Stimulated activated CD8-positive, alpha-beta memory T cell treated with anti-CD3 and anti-CD28 coated beads, Interleukin-4, amount 100 ng/mL, for 48 hours (primary cell): ENCODE measurements at places on chromosomes 12 and 14.

- no peak for DNase-seq
These were observed 3.9 kb downstream of the RNASE11 start for GRCh38 chr14:20583908-20584307.

DNA sequence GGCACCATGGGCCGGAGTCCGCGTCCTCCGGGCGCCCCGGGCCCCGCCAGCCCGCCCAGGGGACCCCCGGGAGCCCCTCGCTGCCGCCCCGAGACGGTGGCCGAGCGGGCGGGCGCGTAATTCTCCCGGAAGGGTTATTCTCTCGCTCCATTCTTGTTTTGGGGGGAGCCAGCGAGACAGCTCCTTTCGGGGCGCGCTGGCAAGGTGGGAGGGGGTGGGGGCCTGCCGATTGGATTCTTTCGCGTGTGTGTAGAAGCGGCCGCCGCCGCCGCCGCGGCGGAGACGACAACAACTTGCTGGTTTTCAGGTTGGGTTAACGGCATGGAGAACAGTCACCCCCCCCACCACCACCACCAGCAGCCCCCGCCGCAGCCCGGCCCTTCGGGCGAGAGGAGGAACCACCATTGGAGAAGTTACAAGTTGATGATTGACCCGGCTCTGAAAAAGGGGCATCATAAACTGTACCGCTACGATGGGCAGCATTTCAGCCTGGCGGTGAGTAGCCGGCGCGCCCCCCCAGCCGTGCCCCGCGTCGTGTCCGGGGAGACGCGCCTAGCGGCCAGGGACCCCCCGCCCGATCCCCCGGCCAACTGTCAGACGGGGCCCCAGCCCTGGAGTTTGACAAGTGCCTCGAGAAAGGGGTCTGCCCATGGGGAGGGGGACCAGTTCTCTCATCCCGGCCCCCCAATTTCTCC is 755 bp downstream of the SETD1B start:
- peak; percentile 63 for DNase-seq

DNA sequence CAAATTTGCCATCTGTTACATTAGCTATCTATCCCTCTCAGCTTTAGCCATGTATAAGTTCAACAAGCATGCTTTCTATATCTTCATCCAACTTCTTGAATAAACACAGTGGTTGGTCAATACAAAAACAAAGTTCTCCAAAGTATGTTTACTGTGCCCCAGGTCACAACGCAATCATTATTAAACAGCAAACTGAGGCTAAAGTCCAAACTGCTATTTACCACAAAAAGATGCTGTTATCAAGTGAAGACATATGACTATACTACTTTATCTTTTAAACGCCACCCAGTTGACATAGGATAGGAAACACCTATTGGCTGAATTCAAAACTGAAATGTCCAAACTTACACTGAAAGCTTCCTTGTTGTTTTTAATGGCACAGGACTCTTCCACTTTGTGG is 11.7 kb downstream of the ZCCHC8 start:
- DNase-seq = no peak

DNA sequence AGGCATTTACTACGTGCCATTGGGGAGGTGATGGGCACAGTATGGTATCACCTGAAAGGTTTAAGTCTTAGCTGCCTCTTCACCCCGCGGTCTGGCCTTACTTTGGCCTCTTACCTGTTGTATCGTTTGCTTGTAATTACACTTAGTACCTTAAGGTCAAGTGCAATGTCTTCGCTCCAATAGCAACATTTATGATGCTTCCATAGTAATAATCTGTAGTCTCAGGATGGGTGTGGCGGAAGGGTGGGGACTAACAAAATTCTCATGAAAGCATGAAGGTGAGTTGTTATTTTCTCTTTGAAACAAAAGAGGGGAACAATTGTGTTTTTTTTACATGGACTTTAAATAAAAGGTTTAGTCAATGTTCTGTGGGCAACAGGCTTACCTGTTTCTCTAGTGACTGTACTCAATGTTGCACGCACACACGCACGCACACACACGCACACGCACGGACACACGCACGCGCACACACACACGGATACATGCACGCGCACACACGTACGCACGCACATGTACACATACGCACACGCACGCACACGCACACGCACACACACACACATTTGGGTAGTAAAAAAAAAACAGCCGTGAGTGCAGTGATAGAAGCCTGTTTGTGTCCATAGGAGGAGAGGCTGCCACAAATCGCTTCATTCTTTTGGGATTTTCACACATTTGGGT is 91.4 kb downstream of the DNAH10 start:
- no peak for DNase-seq

- no peak for DNase-seq
These were observed 89.1 kb downstream of the LRRK2 start for GRCh38 chr12:40313928-40314327.

- no peak for DNase-seq
These were observed 412 bp upstream of the TEP1 start for GRCh38 chr14:20413744-20414082.

GRCh38 chr12:125794401-125794800 is 729.2 kb downstream of the AACS start:
- DNase-seq = no peak

GRCh38 chr12:124745891-124746570 is 117.6 kb downstream of the SCARB1 start:
- peak; percentile 30 for DNase-seq

DNA sequence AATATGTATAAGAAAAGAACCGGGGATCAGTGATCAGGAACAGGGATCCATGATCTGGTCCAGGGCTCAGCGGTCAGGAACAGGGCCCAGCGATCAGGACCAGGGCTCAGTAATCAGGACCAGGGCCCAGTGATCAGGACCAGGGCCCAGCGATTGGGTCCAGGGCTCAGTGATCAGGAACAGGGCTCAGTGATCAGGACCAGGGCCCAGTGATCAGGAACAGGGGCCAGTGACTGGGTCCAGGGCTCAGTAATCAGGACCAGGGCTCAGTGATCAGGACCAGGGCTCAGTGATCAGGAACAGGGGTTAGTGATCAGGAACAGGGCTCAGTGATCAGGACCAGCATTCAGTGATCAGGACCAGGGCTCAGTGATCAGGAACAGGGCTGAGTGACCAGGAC is 56.3 kb downstream of the TMEM121 start:
- DNase-seq = no peak

DNA sequence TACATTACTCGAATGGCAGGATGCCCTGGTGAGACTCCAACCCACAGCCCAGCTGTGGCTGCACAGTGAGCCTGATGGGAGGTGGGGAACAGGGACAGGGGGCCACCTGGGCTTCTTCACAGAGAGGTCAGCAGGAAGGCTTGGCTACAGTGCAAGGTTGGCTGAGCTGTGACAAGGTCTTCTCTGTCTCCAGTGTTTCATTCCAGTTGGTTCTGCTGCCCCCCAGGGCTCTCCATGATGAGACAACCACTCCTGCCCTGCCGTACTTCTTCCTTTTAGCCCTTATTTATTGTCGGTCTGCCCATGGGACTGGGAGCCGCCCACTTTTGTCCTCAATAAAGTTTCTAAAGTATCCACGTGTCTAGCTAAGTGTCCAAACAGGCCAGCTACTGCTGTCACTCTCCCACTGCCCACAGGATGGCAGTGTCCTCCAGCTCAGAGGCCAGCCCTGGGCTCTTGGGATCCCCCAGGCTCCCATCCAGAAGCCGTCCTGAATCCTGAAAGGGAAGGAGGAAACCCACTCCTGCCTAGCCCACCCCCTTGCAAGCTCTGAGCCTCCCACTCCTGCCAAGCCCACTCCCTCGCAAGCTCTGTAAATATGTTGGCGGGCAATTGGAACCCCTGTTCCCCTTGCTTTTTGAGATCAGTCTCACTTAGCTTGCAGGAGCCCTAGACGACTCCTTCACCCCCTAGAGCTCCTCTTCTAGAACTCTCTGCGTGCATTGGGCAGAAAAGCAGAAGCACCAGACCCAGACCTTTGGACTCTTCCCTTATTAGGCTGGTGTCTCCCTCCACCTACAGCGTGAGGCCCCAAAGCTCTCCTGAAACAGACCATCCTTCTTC is 5.4 kb downstream of the C1QL4 start:
- peak; percentile 29 for DNase-seq

DNA sequence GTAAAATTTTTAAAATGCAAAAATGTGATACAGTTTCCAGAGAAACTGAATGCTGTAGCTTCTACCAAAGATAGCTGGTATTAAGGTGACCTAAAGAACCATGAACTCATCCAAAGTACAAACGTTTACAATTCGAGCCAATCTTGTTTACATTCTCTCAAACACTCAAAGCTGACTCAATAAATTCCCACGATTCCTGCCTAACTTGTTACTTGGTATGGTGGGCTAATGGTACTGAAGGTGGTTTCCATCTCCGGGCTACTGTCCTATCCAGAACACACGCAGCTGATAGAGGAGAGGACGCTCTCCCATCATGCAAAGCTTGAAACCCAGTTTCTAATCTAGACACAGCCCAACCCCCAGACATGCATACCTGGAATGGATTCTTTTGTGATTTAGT is 31.5 kb downstream of the RAD9B start:
- DNase-seq = no peak

GRCh38 chr12:18327036-18327435 is 65.7 kb downstream of the PIK3C2G start:
- DNase-seq = no peak
